ENCODE measurements at places on chromosomes 16 and 17.

GRCh38 chr17:41617698-41618097 lies 5.1 kb upstream of the KRT16 start:
- DNase-seq = no peak

DNA sequence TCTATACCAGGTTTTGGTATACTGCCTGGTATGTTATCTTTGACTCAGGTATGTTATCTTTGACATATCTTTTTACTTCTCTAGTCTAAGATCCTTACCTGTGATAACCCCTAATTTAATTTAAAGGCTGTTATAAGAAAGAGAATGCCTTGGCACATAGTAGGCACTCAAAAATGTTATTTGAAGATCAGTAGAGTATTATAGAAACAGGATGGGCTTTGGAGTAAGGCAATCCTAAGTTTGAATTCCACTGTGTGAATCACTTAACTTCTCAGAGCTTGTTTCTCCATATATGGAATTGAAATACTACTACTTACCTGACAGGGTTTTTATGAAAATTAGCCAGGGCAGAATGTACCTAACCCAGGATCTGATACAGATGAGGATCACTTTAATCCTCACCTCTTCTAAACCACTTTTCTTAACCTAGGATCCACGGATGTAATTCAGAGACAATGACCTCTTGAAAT lies 1.2 kb downstream of the BRIP1 start:
- no peak for DNase-seq

GRCh38 chr17:16879686-16880085 lies 92.2 kb downstream of the TNFRSF13B start:
- no peak for DNase-seq

DNA sequence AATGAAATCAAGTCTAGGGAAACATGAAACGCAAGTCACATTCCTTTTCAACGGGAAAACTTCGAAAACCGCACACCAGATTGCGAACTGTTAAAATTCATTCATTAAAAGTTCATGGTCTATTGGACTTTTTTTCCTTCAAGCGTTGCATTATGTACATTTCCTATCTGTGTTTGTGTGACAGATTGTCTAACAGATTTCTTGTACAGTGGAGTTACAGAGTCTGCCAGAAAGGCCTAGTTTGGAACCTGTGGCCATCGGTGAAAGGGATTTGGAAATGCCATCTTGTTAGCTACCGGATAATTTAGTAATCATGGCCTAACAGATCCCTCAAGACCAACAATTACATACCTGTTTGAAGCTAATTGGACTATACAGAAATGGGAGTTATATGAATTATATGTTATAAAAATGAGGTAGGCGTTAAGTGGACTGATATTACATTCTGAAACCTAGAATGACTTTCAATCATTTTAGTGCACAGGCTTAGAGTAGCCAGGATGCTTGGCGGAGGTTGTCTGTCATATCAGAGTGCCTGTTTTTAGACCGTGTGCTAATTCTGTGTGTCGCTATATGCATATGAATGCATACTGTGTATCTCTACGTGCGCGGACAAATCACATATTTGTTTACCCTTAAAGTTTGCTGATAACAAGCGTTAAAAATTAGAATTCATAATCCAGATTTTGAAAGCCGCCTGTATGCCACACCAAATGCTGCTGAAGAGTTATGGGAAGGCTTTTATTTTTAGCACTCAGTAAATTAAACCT lies 885.4 kb upstream of the RBFOX1 start:
- no peak for DNase-seq

DNA sequence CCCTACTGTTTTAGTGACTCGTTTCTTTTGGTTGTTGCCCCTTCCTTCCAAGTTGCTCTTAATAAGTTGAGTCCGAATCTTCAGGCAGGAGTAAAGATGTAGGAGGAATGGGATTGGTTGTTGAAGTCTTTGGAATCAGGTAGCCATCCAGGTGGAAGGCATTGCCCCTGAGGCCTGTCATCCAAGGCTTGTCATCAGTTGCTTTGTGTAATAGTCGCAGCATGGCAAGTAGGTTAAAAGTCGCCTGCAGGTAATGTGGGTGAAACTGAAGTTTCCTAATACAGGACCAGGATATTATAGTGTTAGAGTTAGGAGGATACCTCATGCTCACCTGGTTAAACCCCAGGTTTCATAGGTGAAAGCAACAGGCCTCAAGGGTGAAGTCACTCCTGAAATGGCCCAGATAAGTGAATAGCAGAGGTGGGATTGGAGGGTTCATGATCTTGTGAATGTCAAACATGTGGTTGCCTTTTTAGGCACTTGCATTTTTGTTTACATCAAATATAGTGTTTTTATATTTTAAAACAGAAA lies 934 bp downstream of the PCTP start:
- no peak for DNase-seq

DNA sequence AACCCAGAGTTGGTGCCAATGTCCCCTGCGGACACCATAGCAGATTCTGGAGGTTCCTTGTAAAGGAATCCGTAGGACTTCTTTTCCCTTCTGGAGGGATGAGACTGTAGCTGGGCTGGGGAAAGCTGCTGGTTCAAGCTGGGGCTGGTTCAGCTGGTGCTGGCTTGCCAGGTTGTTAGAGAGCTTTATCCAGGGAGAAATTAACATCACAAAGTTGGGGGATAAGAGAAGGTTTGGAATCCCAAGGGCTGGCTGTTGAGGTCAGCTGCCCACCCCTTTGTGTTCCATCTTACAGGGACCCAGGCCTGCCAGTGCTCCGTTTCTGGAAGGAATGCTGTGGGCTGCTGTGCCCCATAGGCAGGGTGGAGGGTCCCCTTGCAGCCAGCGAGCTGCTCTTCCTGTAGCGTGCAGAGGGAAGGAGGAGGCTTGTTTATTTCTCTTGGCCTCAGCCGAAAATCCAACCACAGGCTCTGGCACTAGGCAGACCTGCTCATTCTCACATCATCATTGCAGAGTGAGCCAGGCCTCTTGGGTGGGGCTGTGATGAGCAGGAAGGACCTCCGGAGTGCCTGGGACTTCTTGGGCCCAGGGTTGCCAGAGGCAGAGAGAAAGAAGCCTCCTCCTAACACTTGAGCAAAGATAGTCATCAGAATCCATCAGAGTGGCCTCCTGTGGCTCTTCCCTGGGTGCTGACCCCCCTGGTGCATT lies 251.1 kb downstream of the SEC14L1 start:
- no peak for DNase-seq

GRCh38 chr17:71461498-71462169 lies 659.2 kb upstream of the SOX9 start:
- no peak for DNase-seq

GRCh38 chr17:81416612-81417011 lies 21.4 kb downstream of the BAHCC1 start:
- no peak for DNase-seq
